Muscle of leg (tissue), 16 donors: ENCODE measurements at places on chromosomes 3 and 15. TPM values are rescaled to one million over a fixed set of nuclear protein-coding genes. Genes with fewer than 3 reads are reported as not detected.
A peak's percentile ranks its signal among the peaks of the same experiment; 100 is the strongest.

Gene CHAC1
- total RNA-seq, result 2.0 TPM

Gene GALNT15
- 2.0 TPM for total RNA-seq

Gene TMCO5A
- total RNA-seq, result not detected

DNA sequence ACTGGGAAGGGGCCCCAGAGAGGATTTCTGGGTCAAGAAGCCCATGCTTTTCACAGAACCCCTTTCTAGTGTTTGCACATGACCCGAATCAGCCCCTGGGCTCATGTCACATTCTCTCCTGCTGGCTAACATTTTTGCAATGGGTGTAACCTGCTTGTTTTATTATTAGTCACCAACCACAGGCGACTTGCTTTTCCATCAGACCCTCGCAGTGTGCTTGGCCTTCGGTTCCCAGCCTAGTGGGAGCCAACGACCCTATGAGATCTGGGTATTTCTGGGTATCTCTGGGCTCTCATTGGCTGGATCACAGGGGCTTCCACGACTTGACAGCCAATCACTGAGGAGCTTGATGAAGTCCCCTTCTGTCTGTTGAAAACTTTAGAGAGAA, 11.0 kb upstream of the FBLN2 start:
- H3K4me1 ChIP-seq, result peaks cover 22% of the 10 kb centered on the region
- no peak for DNase-seq
- H3K36me3 ChIP-seq, result no peaks in the 10 kb centered on the region
- H3K27ac ChIP-seq, result no peak overlapping the region

DNA sequence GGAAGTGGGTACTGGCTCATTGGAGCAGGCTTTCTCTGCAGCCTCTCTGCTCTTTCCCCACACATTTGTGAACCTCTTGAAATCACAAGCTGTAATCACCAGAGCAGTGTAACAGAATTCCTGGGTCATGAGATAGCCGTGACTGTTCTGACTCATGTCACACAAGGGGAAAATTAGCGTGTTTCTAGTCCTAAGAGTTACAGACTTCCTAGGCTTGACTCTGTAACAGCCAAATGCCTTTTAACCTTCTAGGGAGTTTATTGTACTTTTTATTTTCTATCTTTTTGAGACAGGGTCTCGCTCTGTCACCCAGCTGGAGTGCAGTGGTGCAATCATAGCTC, 54.7 kb upstream of the TRAK1 start:
- H3K27me3 ChIP-seq, result no peaks in the 10 kb centered on the region
- H3K4me1 ChIP-seq, result peaks cover 60% of the 10 kb centered on the region
- H3K36me3 ChIP-seq, result peaks cover 19% of the 10 kb centered on the region

- DNase-seq, result peak; percentile 39
- H3K36me3 ChIP-seq, result peaks cover 8% of the 10 kb centered on the region
- no peaks in the 10 kb centered on the region for H3K27me3 ChIP-seq
- H3K4me1 ChIP-seq, result peaks cover 3% of the 10 kb centered on the region
- no peak overlapping the region for H3K27ac ChIP-seq
- no peak overlapping the region for H3K4me3 ChIP-seq
These were observed 353.9 kb downstream of the CHL1 start for GRCh38 chr3:550471-550870.

DNA sequence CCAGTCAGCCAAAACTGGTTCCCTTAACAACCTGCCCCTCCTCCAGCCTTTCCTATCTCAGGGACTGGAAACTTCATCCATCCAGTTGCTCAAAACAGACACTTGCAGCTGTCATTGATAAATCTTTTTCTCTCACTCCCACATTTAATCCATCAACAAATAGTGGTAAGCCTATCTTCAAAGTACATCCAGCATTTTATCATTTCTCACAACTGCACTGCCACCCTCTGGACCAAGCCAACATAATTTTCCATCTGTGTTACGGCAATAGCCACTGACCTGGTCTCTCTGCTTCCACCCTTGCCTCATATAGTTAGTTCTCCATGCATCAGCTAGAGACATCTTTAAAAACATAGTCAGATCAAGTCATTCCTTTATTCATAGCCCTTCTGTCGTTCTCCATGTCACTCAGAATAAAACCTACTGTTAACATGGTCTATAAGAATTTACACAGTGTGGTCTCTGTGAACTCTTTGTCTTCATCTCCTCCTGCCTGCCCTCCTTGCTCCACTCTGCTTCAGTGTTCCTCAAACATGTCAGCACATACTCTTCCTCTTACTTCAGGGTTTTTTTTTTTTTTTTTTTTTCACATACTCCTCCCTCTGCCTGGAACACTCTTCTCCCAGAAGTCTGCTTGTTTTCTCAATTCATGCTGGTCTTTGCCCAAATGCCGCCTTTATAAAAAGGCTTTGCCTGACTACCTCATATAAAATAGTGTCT, 102.5 kb upstream of the COL6A5 start:
- peak; percentile 66 for DNase-seq
- no peak overlapping the region for H3K27ac ChIP-seq
- no peak overlapping the region for H3K4me3 ChIP-seq
- no peaks in the 10 kb centered on the region for H3K27me3 ChIP-seq

DNA sequence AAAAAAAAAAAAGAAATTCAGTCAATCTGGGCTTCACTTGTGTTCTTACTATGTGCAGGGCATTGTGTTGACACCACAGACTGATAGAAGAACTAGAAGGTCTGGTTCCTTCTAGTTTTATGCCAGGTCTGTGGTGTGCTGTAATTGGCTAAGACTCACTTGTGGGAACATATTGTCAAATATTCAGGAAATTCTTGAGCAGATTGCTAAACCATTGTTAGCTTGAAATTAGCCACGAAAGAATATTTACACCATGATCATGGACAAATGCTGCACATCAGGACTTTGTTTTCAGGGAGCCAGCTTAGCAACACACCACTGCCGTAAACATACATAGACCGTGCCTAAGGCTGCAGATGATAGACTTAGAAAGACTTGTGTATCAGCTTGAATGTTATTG, 74.6 kb downstream of the GTPBP8 start:
- DNase-seq, result no peak
- no peaks in the 10 kb centered on the region for H3K36me3 ChIP-seq
- no peaks in the 10 kb centered on the region for H3K27me3 ChIP-seq
- H3K27ac ChIP-seq, result no peak overlapping the region
